ENCODE measurements at places on chromosomes 4 and X. TPM values are rescaled to one million over a fixed set of nuclear protein-coding genes. Genes with fewer than 3 reads are reported as not detected.

The TNMD gene
- not detected for total RNA-seq

The IL21 gene
- not detected for total RNA-seq

The JAKMIP1 gene
- not detected for total RNA-seq

The ACSL4 gene
- total RNA-seq = 42.4 TPM

The SLC6A8 gene
- 0.14 TPM for total RNA-seq

The RNF150 gene
- total RNA-seq = not detected

The DUX4 gene
- total RNA-seq = not detected

The CSAG1 gene
- total RNA-seq = not detected

The DDIT4L gene
- not detected for total RNA-seq

The MAGEA9B gene
- 0.11 TPM for total RNA-seq

The CTAG1A gene
- total RNA-seq = not detected

The F8A2 gene
- not detected for total RNA-seq

The LRP2BP gene
- total RNA-seq = 0.26 TPM

The FAM9A gene
- not detected for total RNA-seq

Measured in Karpas-422 (cell line).